ENCODE measurements at places on chromosomes 1 and 21.

DNA sequence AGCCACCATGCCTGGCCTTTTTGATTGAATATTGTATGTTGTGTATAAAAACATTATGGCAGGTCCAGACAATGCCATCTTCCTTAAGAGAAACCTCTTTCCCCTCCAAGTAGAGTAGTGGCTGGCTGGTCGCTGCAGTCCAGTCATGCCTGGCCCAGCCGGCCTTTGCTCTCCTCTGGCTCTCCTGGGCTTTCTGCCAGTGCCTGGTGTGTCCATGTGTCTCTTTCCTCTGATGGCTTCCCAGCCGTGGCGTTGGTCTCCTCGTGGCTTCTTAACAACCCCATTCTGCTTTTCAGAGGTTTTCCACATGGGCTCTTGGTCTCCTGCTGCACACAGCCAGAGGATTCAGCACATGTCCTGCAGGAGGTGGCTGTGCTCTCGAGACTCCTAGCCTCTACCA is 58.7 kb downstream of the DIP2A start:
- no peak for DNase-seq

DNA sequence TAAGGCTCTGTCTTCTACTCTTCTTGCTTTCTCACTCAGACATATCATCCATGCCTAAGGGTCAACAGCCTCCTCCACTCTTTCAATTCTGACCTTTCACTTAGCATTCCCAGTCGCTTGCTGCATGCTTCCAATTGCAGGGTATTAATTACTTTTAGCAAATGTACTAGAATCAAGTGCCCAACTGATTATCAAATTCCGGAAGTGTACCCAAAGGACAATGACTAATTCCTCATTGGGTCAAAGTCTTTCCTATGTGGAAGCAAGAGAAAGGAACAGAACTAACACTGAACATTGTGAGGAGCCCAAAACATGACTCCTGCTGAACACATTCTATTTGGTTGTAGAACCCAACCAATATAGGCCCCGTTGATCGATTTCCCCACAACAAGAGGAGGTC is 101.8 kb downstream of the APP start:
- DNase-seq, result no peak

- no peak for DNase-seq
These were observed 6.8 kb downstream of the MINDY1 start for GRCh38 chr1:150999926-151000325.

- no peak for DNase-seq
These were observed 600.5 kb downstream of the NPHP4 start for GRCh38 chr1:5391725-5392124.

GRCh38 chr1:200437556-200438203 is 27.8 kb upstream of the ZNF281 start:
- no peak for DNase-seq

DNA sequence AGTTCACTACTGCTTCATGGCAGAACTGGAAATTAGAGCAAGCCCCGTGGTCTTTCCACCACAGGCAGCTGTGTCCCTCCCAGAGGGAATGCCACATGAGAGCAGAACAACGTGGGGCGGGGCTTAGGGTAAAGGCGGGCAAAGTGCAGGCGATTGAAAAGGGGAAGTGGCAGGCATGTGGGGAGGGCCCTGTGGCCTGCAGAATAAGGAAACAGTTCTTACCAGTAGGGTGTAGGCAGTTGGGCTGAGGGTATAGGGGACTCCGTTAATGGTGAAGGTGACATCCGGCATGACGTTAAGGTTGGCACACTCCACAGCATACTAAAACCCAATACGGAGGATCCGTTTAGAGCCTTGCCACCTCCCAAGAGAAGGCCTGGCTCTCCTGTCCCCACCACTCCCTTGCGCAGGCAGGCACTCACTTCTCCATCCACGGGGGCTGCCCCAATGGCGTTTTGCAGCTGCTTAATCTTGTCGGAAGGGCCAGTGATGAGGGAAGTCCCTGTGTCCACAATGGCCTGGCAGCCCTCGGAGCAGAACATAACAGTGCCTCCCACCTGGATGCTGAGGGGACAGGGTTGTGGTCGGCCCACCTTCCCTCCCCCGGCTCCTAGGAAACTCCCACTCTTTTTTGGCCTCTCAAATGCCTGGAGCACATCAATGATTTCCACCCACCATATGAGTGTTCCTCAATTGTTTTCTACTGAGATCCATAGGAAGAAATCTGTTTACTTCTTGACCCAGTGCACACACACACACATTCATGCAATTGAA is 9.1 kb upstream of the RAB7B start:
- DNase-seq, result no peak

GRCh38 chr1:116165572-116165971 is 54.4 kb downstream of the MAB21L3 start:
- DNase-seq, result no peak

GRCh38 chr1:209249785-209250440 is 333.6 kb upstream of the CAMK1G start:
- DNase-seq, result no peak

DNA sequence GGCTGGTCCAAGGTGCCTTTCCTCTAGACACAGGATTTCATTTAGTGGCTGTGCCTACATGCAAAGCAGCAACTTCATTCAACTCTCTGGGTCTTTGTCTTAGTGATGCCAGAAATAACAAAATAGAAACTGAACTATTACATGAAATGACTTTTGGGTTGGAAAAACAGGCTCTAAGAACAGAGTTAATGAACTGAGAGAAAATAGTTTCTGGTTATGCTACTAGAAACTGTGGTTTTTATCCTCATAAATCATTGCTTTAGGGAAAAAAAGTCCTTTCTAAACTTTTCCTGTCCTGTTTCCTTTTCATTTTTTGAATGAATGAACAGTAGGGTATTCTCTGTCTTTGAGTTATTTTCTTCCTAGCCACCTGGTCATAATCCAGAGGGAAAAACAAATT is 424.0 kb downstream of the KIF26B start:
- no peak for DNase-seq

- DNase-seq, result no peak
These were observed 1011.8 kb upstream of the ADGRL4 start for GRCh38 chr1:80018348-80018747.

DNA sequence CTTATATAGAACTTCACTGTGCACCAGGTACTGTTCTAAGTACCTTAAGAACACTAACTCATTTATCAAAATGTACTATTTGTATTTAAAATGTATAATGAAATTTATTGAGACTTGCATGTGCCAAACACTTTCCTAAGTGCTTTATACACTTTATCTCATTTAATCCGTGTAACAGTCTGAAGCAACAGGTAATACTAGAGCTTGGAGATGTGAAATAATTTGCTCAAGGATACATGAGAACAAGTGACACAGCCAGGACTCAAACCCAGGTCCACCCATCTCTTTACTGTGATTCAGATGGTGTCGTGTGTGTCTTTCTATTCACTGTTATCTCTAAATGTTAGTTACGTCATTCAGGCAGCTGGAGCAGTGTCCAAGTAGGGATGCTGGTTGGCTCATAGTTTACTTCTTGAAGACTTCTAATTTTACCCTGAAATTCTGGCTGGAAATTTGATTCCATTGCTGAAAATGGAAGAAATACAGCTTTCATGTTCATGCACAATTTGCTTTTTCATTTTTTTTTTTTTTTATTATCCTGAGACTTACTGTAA is 169.7 kb upstream of the UBE2U start:
- DNase-seq, result no peak

GRCh38 chr1:28280977-28281381 is 21.7 kb downstream of the SESN2 start:
- no peak for DNase-seq

GRCh38 chr21:15052459-15052763 is 12.4 kb downstream of the NRIP1 start:
- no peak for DNase-seq

DNA sequence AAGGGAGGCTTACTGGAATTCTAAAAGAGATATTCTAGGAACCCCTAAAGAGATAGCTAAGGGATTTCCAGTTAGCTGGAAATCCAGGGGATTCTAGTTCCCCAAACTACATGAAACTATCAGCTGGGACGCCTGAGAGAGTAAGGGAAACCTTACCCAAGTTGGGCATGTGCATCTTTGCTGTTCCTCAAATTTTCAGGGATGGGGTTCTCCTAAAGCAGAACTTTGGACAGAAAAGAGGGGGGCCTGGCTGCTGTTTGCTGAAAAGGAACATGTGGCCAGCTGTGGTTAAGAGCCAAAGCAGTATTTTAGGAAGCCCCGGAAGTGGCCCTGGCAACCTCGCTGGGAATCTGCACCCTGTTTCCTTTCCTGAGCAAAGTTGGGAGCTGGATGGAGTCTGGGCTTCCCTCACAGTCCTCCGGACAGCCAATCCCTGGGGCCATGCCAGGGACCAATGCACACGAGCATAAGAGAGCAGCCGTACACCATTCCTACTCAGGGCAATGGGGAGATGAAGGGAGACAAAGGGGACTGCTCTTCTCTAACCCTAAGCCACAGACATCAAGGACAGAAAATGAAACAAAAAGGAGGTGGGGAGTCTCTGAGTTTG is 154.3 kb downstream of the PLXNA2 start:
- DNase-seq, result no peak

- DNase-seq, result no peak
These were observed 105.5 kb downstream of the LRIG2 start for GRCh38 chr1:113178522-113178921.

DNA sequence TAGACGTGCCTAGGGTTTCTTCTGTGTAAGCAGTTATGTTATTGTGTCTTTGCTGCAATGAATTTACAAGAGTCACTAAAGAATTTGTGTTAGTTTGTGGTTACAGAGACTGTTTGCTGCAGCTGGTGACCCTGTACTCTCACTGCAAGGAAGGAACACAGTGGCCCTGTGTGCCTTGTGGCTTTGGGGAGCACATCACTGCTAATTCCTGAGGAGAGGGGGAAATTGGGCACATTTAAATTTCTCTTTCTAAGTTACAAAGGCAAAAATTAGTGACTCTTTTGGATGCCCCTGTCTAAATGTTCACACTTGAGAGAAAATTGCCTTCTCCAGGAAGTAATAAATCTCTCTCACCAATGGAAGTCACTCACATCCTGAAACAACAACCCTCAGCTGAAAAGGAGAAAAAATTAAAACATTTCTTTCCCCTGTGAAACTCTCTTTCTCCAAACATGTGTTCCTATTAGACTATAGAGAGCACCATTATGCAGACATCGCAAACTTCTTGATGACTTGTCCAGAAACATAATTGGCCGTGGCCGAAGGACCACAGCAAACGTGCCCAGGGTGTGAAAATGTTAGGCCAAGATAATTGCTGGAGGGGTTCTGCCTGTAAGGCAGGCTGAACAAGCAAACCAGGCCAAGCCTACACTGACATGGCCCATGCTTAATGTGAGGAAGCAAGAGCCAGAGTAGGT is 32.3 kb upstream of the SPAG17 start:
- no peak for DNase-seq

DNA sequence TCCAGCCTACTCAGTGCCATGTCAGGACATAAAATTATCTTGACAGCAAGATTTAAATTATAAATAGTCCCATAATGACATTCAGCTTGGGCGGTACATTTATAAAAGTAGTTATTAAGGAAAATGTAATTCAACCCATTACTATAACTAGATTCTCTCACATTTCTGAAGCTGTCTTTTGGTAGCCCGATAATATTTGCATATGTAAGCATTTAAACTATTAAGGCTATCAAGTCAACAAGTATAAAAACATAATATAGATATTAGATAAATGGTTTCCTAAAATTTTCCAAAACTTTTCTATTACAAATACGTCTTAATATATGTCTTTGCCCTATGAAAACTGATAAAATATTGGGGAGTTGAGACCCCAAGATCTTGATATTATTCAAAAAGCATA is 21.6 kb upstream of the GPR52 start:
- DNase-seq, result no peak

Data from NCI-H460 (cell line).